Stimulated activated CD8-positive, alpha-beta memory T cell treated with anti-CD3 and anti-CD28 coated beads, Interleukin-15, amount 100 ng/mL, for 1 hour (primary cell): ENCODE measurements at places on chromosomes 4 and X.

- no peak for DNase-seq
Measured at GRCh38 chrX:68196939-68197791, 236.1 kb downstream of the OPHN1 start.

GRCh38 chr4:98887145-98887544 lies 41.8 kb downstream of the EIF4E start:
- no peak for DNase-seq

DNA sequence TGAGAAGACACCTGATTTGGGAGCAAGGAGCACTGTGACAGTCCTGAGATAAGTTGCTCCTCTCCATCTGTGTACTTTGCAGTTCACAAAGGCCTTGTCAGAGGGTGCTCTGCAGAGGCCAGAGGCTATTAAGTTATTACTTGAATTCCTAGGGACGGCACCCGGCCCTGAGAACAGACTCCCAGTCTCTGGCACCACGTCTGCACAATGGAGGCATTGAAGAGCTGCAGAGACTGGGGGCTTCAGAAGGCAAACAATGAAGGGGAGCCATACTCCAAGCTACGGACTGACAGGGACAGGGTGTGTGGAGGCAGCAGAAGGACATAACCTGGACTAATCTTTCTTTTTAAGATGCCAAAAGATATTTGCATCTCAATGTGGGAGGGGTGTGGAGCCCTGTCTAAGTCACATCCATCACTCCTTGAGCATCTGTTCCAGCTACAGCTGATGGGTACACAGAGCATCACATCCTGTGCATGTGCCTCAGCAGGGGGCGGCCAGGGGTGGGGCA lies 11.5 kb downstream of the RASGEF1B start:
- no peak for DNase-seq

DNA sequence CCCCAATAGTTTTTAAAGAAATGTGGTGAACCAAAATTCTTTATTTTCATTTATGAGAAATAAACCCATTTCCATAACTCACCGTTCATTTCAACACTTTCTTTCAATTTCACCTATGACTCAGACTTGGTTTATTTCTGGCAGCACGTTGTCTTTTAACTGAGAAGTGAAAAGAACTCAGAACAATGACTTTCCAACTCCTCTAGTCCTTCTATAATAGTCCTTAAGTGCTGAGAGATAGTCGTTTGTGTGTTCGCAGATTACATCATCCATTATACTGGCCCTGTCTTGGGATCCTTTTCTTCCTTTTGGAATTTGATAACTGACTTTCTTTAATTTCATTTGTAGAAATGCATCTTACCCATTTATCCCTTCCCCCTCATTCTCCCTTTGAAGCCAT lies 113.6 kb downstream of the GLUD2 start:
- DNase-seq: no peak

GRCh38 chrX:105869701-105870100 lies 47.4 kb downstream of the NRK start:
- no peak for DNase-seq

DNA sequence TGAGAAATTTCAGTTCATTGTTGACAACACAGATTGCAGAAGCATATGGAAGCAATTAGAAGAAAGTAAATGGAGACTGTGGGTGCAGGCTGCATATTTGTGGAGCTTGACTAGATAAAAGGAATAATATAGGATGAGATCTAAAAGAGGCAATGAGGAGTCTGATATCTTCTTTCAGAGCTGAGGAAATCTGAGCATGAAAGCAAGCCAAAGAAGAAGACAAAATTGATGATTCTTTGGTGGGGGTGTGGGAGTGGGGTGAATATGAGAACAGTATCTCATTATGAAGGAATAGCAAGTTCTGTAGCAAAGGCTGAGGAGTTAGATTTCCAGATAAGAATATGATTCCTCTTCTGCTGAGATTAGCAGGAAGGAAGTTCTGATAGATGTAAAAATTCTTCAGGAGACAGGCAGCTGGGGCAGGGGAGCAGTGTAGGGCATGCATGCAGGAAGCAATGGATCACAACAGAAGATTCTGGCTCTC lies 6.1 kb upstream of the PDHA2 start:
- DNase-seq: no peak

GRCh38 chr4:112545346-112545745 lies 29.4 kb upstream of the NEUROG2 start:
- DNase-seq: no peak

- no peak for DNase-seq
Measured at GRCh38 chr4:99593781-99594641, 19.4 kb downstream of the MTTP start.

GRCh38 chrX:32448320-32448719 lies 763.0 kb downstream of the DMD start:
- DNase-seq: no peak
